HCT116 (cell line): ENCODE measurements at places on chromosomes 13 and 19. TPM values are rescaled to one million over a fixed set of nuclear protein-coding genes. Genes with fewer than 3 reads are reported as not detected.

DNA sequence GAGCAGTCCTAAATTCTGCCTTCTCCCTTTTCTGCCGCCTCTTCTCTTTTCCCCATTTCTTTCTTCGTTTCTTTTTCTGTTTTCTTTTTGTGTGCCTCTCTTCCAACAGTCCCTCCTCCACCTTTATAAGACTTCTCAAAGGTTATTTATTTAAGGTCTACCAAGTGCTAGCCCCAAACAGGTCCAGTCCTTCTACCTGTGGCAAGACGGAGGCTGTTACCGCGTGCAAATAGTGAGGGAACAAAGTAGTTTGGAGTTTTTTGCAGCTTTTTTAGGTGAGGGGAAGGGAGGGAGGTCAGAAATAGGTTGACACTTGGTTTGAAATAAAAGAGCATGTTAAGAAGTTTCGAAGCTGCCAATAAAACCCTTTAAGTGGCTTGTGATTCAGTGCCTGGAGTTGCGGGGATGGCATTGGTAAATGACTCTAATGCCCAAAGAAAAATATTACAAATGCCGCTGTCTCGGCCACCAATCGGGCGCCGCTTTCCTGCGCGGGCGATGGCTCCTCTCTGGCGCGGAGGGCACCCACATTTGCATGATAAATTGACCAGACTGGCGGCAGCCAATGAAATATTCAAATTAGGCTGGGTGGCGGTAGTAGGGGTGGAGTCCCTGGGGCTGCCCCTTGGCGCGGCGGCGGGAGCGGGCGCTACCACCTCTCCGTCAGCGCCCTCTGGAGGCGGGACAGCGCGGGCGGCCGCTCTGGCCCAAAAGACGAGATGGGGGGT, 7.5 kb upstream of the TSHZ3 start:
- H3K4me3 ChIP-seq: no peak overlapping the region
- H3K27me3 ChIP-seq: no peaks in the 10 kb centered on the region
- no peaks in the 10 kb centered on the region for H3K36me3 ChIP-seq
- H3K4me1 ChIP-seq: no peaks in the 10 kb centered on the region
- no peak for DNase-seq
- H3K27ac ChIP-seq: no peak overlapping the region

GRCh38 chr13:69306766-69307165, 800.9 kb upstream of the ATXN8OS start:
- no peaks in the 10 kb centered on the region for H3K4me1 ChIP-seq
- H3K4me3 ChIP-seq: no peak overlapping the region
- H3K27ac ChIP-seq: no peak overlapping the region
- H3K27me3 ChIP-seq: no peaks in the 10 kb centered on the region
- H3K36me3 ChIP-seq: no peaks in the 10 kb centered on the region

Gene F10
- total RNA-seq: 4.0 TPM

Gene FSTL3
- 29.1 TPM for total RNA-seq

GRCh38 chr13:113928685-113929627, 44.9 kb downstream of the C13orf46 start:
- H3K4me3 ChIP-seq: no peak overlapping the region
- no peak for DNase-seq
- H3K27ac ChIP-seq: no peak overlapping the region
- H3K36me3 ChIP-seq: no peaks in the 10 kb centered on the region
- no peaks in the 10 kb centered on the region for H3K27me3 ChIP-seq

Gene ARHGAP33
- total RNA-seq: 30.2 TPM

- H3K27me3 ChIP-seq: no peaks in the 10 kb centered on the region
- no peak overlapping the region for H3K27ac ChIP-seq
- no peaks in the 10 kb centered on the region for H3K4me1 ChIP-seq
- H3K4me3 ChIP-seq: no peak overlapping the region
- H3K36me3 ChIP-seq: peaks cover 10% of the 10 kb centered on the region
- no peak for DNase-seq
Measured at GRCh38 chr19:12521996-12522395, 29.3 kb downstream of the ZNF564 start.

Gene ZSCAN4
- not detected for total RNA-seq

Gene ICAM3
- total RNA-seq: 8.3 TPM

Gene RNF225
- 1.2 TPM for total RNA-seq

DNA sequence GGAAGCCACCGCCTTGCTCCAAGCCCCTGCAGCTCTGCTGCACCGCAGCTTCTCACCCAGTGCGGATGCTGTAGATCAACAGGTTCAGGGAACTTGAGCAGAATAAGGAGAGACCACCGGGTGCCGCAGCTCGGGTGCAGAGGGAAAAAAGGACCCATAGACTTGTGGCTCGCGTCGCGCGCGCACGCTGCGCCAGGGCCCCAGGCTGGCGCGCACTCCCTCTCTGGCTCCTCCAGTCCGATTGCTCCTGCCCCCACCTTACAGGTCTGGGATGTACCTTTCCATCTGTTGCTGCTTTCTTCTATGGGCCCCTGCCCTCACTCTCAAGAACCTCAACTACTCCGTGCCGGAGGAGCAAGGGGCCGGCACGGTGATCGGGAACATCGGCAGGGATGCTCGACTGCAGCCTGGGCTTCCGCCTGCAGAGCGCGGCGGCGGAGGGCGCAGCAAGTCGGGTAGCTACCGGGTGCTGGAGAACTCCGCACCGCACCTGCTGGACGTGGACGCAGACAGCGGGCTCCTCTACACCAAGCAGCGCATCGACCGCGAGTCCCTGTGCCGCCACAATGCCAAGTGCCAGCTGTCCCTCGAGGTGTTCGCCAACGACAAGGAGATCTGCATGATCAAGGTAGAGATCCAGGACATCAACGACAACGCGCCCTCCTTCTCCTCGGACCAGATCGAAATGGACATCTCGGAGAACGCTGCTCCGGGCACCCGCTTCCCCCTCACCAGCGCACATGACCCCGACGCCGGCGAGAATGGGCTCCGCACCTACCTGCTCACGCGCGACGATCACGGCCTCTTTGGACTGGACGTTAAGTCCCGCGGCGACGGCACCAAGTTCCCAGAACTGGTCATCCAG, 964 bp downstream of the PCDH17 start:
- H3K36me3 ChIP-seq: no peaks in the 10 kb centered on the region
- H3K4me1 ChIP-seq: no peaks in the 10 kb centered on the region
- no peaks in the 10 kb centered on the region for H3K27me3 ChIP-seq
- H3K4me3 ChIP-seq: no peak overlapping the region

- DNase-seq: no peak
- no peak within 1 kb of the TSS for H3K4me3 ChIP-seq
- H3K27ac ChIP-seq: no peak within 1 kb of the TSS
- H3K4me1 ChIP-seq: no peaks in the 10 kb centered on the region
- no peaks in the 10 kb centered on the region for H3K27me3 ChIP-seq
- peaks cover 15% of the 10 kb centered on the region; the same call in 1 of the 2 replicates for H3K36me3 ChIP-seq
Measured at GRCh38 chr13:52024481-52024880, at the start of gene UTP14C. Gene UTP14C (plus strand): TSS chr13:52024691. CDS start chr13:52028805, 4,114 bp downstream.

Gene MBD3L3
- total RNA-seq: not detected

DNA sequence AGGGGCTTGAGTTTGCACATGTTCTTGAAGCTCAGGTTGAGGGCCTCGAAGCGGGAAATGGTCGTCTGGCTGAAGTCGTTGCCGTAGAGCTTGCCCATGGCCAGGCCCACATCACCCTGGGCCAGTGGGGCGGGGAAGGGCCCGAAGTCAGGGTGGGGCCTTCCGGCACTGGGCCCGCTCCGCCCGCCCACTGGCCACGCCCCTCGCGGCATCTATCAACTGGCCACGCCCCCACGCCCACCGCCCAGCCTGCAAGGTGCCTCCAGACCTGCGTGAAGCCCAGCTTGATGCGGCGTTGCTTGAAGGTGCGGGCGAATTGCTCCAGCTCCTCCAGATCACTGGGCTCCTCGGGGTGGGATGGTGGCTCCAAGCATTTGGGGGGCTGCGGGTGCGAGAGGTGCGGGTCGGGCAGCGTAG, 19.9 kb downstream of the ZNF574 start:
- H3K36me3 ChIP-seq: no peaks in the 10 kb centered on the region
- H3K4me3 ChIP-seq: no peak overlapping the region
- no peak for DNase-seq
- H3K4me1 ChIP-seq: peaks cover 18% of the 10 kb centered on the region
- H3K27me3 ChIP-seq: no peaks in the 10 kb centered on the region

DNA sequence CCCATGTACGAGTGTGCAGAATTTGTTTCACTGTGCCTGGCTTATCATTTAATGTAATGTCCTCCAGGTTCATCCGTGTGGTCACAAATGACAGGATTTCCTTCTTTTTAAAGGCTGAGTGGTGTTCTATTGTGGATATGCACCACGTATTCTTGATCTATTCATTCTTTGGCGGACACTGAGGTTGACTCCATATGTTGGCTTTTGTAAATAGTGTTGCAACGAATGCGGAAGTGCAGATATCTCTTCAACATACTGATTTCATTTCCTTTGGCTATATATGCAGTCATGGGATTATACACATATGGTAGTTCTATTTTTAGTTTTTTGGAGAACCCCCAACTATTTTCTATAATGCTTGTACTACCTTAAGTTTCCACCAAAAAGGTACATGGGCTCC, 13.0 kb downstream of the OR7A5 start:
- peaks cover 38% of the 10 kb centered on the region; the same call in 1 of the 2 replicates for H3K27me3 ChIP-seq
- H3K4me3 ChIP-seq: no peak overlapping the region
- DNase-seq: no peak
- H3K36me3 ChIP-seq: no peaks in the 10 kb centered on the region

Gene ANO8
- 22.9 TPM for total RNA-seq
